Uterus (tissue), 4 donors: ENCODE measurements at places on chromosomes 12 and 14. TPM values are rescaled to one million over a fixed set of nuclear protein-coding genes. Genes with fewer than 3 reads are reported as not detected.

ENDOU gene
- 0.64 TPM for total RNA-seq

TAS2R7 gene
- total RNA-seq, result 0.28 TPM

COCH gene
- total RNA-seq, result 0.30 TPM

MIP gene
- not detected for total RNA-seq

C12orf54 gene
- not detected for total RNA-seq

WNT5B gene
- total RNA-seq, result 5.9 TPM

PTPN6 gene
- 11.1 TPM for total RNA-seq

SLC7A7 gene
- 2.8 TPM for total RNA-seq

MFAP5 gene
- 36.8 TPM for total RNA-seq

TTC7B gene
- 38.2 TPM for total RNA-seq

KRT79 gene
- not detected for total RNA-seq

ANKRD33 gene
- not detected for total RNA-seq

SERPINA9 gene
- not detected for total RNA-seq

GLS2 gene
- 5.9 TPM for total RNA-seq

GLT1D1 gene
- not detected for total RNA-seq

FAM222A gene
- total RNA-seq, result not detected

KRT73 gene
- not detected for total RNA-seq

CFAP73 gene
- total RNA-seq, result 0.67 TPM

SPIC gene
- total RNA-seq, result not detected

IAPP gene
- not detected for total RNA-seq

ABCC9 gene
- 39.7 TPM for total RNA-seq

INTS13 gene
- 34.9 TPM for total RNA-seq

MYF5 gene
- total RNA-seq, result not detected

WDHD1 gene
- 1.2 TPM for total RNA-seq

ZNF384 gene
- total RNA-seq, result 13.6 TPM

PLEKHH1 gene
- total RNA-seq, result 0.29 TPM

ATG2B gene
- 47.1 TPM for total RNA-seq

ACSS3 gene
- total RNA-seq, result 52.1 TPM

PSMB11 gene
- total RNA-seq, result not detected

SUSD6 gene
- total RNA-seq, result 19.7 TPM

FOXG1 gene
- not detected for total RNA-seq

C12orf42 gene
- not detected for total RNA-seq

DDN gene
- not detected for total RNA-seq
